ENCODE measurements at places on chromosomes 6 and 20.
A peak's percentile ranks its signal among the peaks of the same experiment; 100 is the strongest.

GRCh38 chr6:143955971-143956370, 52.1 kb downstream of the PLAGL1 start:
- no peak for DNase-seq

GRCh38 chr6:107768044-107768443, 56.1 kb downstream of the SCML4 start:
- no peak for DNase-seq

DNA sequence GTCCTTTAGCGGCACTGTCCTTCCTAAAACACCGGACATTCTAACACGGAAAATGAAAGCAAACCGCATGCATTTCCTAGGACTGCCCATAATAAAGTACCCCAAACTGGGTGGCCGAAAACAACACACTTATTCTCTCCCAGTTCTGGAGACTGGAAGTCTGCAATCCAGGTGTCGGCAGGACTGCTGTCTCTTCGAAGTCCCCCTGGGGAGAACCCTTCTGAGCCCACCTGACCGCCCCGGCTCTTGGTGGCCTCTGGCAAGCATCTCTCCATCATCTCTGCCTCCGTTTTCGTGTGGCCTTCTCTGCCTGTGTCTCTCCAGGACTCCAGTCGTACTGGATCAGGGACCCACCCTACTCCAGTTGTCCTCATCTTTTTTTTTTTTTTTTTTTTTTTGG, 55.4 kb downstream of the SYNJ2 start:
- no peak for DNase-seq

DNA sequence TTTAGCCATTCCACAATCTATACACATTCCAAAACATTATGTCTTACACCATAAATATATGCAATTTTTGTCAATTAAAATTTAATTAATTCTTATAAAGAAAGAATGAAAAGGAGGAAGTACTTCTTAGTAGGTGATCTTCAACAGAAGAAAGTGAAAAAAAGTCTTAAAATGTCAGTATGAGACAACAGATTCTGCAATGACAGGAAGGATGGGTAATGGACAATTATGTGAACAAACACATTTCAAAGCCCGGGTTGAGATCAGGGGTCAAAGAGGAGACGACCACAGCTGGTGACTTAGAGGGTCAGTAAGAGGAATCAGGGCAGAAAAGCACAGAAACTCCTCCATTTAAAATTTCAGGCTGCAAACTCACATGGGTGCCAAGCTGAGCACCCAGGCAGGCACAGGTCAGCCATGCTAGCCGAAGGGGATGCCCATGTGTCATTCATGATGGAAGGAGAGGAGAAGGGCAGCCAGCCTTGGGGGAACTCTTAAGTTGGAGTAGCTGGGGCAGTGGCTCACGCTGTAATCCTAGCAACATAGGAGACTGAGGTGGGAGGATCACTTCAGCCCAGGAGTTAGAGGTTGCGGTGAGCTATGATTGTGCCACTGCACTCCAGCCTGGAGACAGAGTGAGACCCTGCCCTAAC, 11.0 kb downstream of the VSX1 start:
- DNase-seq, result no peak

- DNase-seq, result peak; percentile 41
Measured at GRCh38 chr20:38260378-38261053, at the start of gene KIAA1755. TSS of gene KIAA1755 (minus strand) at chr20:38260735. CDS start at chr20:38260500, 235 bp downstream.

GRCh38 chr6:44696686-44697085, 309.2 kb downstream of the CDC5L start:
- no peak for DNase-seq

DNA sequence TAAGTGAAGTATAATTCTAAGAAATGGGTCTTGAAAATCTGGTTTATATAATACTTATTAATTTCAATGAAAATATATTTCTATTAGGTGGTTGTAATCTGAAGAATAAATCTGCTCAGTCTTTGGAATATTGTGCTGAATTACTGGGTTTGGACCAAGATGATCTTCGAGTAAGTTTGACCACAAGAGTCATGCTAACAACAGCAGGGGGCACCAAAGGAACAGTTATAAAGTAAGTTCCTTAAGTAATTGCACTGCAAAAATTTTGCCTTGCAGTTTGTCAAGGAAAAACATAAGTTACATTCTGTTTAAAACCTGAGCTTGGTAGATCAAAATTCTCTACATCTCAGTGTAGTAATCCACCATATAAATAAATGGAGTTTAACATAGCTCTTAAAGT, 106.0 kb downstream of the MYO6 start:
- DNase-seq, result peak; percentile 92

GRCh38 chr6:121615493-121615892, 180.0 kb downstream of the GJA1 start:
- DNase-seq, result peak; percentile 26

DNA sequence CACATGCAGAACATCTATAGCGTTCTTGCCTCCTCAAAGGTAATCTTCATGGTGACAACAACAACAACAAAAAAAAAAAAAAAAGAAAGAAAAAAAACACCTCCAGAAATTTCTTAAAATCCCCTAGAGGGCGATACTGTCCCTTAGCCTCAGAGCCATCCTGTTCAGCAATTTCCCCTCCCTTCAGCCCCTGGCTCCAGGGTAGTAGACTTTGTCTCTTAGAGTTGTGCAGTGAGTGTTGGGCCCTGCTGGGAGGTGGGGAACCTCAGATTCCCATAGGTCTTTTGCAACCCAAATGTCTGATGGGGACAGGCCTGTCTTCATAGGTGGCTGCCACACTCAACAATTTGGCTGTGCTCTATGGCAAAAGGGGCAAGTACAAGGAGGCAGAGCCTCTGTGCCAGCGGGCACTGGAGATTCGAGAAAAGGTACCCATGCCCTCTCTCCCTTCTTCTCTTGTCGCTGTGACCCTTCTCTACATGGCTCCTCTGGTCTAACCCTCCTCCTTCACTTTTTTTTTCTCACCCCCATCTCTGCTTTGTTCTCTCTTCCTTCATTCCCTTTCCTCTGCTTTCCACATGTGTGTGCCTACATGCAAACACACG, 6.0 kb upstream of the PTK7 start:
- peak; percentile 89 for DNase-seq

DNA sequence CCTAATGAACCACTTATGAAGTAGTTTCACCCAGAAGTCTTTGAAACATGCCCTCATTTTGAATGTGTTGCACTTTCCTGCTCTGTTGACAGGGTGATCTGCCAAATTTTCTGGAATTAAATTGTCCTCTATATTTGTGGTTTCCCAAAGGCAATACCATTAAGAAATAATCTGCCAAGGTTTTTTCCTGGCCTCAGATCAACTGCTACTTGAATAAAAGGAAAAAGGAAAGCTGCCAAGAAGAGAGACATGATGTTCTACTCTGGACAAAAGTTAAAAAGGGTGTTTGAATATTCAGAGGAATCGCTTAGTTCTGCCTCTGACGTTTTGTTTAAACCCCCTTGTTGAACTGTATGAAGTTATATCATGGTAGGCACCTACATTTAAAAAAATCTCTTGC, 37.4 kb upstream of the ARMH2 start:
- DNase-seq, result no peak

DNA sequence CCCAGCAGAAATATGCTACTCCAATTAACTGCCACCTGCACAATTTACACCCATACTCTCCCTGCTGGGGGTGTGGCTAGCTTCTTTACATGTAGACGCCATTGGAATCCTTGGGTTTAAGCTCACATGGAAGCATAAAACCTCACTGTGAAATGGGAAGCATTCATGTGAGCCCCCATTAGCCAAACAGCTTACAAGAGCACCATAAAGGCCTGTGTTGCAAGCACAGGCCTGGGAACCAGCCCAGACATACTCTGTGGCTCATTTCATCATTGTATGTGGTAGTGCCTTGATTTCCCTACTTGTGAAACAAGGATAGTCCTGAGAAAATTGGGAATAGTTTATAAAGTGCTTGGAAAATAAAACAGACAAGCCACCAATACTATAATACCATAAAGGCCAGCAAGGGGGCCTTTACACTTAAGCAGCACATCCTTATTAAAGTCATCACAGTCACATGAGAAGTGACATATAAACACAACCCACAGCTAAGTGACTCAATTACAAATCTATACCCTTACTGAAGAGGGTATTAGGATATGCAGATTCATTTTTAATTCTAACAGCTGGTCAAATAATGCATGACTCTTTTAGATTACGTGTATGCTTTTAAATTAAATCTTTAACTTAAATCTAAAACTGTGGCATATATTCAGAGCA, 6.8 kb downstream of the ADNP start:
- peak; percentile 37 for DNase-seq

DNA sequence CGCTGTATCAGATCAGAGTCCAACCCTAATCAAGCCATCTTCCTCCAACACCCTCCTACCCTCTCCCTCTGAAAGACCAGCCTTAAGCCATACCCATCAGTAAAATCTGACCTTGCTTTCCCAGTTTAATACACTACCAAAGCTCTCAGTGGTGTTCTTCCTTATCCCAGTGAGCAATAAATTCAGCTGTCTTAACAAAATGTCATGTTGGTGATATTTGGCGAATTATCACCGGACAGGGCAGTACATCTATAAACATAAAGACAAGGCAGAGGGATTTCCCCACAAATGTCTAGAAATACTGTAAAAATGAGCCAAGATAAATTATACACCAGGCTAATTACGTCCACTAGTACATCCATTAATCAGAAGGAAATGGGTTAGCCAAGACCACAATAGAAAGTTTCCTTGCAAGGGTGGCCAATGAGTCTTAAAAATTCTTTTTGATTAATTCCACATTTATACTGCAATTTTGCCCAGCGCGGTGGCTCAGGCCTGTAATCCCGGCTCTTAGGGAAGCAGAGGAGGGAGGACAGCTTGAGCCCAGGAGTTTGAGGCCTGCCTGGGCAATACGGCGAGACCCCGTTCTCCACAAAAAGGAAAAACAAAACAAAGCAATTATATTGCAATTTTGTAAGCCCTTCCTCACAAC, 905 bp downstream of the RARS2 start:
- DNase-seq, result no peak

DNA sequence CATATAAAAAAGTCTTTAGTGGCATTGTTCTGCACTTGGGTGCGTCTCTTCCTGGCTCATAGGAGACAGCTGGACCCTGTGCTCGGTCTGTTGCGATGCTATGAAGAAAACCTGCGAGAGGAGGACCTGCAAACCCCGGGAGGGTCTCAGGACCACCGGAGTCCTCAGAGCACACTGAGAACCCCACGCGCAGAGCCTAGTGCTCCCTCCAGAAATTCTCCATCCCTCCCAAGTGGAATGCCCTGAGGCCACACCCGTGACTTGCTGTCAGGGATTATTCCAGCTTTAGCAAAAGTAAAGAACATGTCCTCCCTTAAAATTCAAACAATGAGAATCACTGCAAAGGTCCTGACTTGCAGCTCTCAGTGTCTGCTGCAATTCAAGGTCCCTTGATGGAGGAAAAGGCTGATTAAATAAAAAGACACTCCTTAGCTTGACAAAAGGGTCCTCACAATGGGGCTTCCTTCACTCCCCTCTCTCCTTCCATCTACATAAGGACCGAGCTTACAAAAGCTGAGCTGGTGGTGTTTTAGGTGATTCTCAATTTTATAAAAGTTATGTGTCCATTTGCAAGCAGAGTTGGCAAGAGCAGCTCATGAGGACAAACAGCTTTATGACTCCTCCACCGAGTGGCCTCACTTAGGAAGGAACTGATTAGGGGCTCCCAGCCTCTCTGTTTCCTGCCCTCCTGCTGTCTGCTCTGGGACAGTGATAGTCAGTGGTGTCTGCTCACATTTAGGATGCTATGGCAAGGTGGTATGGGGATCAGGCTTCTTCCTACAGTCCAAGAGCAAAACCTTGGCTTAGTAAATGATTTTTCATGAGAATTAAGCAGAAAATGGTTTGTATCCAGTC, 97.0 kb downstream of the RAMACL start:
- DNase-seq, result no peak

DNA sequence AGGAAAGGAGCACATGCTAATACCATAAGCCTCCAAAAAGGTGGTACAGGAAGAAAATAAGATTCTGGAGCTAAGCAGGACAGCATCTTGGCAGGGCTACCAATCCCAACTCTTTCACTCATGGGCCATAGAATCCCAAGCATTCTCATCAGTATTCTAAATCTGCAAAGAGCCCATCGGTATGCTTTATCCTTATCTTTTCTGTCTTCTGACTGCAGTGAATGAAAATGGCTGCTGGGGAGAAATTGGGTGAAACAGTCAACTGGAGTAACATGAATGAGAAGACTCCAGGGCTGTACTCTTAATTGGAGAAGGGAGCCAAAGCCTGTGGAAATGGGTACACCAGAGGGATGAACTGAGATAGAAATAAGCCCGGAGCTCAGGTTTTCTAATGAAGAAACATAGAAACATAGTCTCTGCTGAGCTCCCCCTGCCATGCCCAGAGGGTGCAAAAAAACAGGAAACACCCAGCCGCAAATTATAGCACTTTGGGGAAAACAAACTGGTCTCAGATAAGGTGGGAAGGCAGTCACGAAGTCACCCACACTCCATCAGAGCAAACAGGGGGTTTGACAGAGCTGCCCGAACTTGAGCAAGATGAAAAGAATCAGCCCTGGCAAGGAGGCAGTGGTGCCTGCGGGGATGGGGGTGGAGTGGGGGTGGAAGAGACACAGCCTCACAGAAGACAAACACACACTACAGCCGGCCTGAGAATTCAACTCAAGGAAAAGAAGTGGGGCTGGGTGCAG, 35.4 kb upstream of the E2F3 start:
- no peak for DNase-seq

GRCh38 chr20:19832875-19833274, 74.8 kb downstream of the RIN2 start:
- no peak for DNase-seq

- DNase-seq, result no peak
Measured at GRCh38 chr6:89475101-89475500, 42.1 kb downstream of the ANKRD6 start.

DNA sequence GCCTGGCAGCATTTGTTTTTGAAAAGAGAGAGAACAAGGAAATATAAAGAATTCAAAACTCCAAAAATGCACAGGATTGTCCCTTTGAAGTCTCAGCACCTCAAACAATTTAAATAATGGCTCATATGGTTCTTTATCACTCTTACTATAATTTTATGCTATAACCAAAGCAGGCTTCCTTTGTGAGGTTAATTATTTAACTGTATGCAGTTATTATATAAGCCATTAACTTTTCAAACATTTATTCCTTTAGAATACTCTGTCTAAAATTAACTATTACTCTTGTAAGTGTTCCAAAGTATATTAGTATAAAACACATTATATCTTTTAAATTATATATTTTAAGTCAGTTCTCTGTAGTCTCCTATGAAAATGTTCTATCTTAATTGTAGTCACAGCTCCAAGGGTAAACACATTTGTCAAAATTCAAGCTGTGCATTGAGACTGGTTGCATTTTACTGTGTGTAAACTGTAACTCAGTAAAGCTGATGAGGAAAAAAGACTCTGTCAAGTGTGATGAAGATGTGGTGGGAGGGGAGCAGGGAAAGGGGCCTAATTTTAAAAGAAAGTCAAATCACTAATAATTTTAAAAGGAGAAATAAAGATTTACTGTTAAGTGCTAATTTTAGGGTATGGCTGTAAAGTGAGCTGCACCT, 20.0 kb upstream of the PLAGL1 start:
- DNase-seq, result no peak
